ENCODE measurements at places on chromosomes 13 and 19. TPM values are rescaled to one million over a fixed set of nuclear protein-coding genes. Genes with fewer than 3 reads are reported as not detected.

DNA sequence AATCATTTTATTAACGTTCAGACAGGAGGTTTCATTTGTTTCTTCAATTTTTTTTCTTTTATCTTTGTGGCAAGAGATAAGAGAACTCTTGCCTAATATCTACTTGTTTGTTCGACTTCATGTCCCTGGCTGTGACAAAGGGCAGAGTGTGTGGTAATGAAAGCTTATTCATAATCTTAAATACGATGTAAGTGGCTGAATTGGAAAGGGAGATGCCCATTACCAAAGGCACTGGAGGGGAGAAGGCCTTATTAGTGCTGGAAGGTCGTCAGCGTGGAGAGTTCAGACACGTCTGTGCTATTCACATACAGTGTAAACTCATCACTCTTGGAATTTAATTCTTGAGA lies 54.0 kb downstream of the RFC3 start:
- no peak for DNase-seq

- DNase-seq: no peak
These were observed 60.9 kb downstream of the FRY start for GRCh38 chr13:32092496-32092895.

CPB2 gene
- not detected for total RNA-seq

PPM1N gene
- total RNA-seq: 0.87 TPM

- peak; percentile 34 for DNase-seq
These were observed 1.1 kb downstream of the PPP6R1 start for GRCh38 chr19:55257461-55258420.

METTL21C gene
- not detected for total RNA-seq

DNA sequence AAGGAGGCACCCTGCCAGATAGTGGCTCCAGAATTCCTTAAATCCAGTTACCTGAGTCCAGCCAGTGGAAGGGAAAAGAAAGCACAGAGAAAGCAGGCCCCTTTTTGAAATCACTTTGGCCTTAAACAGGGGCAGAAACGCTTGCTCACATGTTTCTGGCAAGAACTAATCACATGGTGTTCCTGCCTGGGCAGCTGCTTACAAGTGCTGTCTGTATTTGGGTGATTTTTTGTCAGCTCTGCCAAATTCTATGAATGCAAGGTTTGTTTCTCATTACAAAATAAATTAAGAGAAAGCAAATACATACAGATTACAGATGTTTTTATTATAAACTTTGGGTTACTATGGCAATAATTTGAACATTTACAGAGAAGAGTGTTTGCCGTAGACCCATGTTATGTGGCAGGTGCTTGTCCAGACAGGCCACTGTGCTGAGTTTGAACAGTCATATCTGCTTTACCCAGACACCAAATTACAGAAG lies 1237.8 kb downstream of the SLITRK5 start:
- no peak for DNase-seq

MYBPC2 gene
- total RNA-seq: 0.14 TPM

DNA sequence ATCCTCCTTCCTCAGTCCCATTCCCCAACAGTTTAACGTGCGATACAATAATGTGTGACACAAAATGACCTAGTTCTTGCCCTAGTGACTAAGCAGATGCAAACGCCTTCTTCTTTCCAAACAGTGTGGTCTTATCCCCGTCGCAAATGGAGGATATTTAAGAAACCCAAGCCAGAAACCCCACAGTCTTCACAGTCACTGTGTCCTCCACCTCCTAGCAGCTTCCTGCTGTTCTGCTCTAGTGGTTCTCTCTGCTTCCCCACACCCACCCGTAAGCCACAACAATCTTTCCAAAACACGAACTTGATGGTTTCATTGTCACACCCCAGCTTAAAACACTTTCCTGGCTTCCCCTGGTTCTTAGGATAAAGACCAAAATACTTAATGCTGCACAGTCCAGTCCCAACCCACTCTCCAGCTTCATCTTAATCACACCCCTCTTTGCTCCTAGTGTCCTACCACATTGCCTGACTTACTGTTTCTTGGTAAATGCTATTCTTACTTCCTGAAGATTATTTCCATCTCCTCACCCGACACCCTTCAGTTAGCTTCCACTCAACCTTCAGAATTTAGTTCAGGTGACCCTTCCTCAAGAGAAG lies 32.3 kb downstream of the ITM2B start:
- no peak for DNase-seq

TMEM91 gene
- total RNA-seq: 15.2 TPM

GRCh38 chr13:85243831-85244230 lies 555.4 kb downstream of the SLITRK6 start:
- no peak for DNase-seq

DNA sequence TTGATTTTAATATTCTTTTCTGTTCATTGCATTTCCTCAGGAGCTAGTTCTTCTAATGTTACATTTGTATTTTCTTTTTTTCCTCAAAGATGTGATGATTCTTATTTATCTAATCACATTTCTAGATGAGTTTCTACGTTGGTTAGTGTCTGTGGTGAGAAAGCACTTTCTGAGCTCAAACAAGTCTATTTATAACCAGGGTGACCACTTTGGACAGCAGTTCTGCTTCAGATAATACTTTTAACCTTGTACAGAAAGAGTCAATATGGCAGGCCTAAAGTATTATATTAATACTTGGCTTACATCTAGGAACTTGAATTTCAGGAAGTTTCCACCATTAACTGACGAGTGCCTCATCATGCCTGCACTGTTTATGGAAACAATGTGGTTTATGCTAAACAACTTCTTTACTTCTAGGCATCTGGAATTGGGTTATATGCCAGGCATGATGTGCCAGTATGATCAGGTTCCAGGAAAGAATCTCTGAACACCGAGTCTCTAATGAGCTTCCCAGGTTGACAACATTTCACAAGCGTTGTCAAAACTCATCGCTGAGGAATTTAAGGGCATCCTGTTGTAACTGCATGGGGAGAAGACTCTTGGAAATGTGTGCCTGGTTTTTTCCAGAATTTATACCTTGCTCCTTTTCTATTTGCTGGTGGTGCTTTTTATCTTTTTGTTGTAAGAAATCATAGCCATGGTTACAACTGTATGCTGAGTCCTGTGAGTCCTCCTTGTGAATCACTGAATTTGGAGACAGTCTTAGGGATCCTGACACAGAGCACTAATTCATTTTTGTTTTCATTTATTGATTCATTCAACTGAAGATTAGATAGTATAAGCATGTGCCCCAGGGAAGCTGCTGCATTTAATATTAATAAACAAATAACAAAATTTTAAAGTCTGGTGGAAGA lies 344.4 kb upstream of the PCDH9 start:
- DNase-seq: no peak

GRCh38 chr19:8257052-8257443 lies 47.9 kb downstream of the CERS4 start:
- DNase-seq: no peak

ARHGAP35 gene
- total RNA-seq: 56.5 TPM

DNA sequence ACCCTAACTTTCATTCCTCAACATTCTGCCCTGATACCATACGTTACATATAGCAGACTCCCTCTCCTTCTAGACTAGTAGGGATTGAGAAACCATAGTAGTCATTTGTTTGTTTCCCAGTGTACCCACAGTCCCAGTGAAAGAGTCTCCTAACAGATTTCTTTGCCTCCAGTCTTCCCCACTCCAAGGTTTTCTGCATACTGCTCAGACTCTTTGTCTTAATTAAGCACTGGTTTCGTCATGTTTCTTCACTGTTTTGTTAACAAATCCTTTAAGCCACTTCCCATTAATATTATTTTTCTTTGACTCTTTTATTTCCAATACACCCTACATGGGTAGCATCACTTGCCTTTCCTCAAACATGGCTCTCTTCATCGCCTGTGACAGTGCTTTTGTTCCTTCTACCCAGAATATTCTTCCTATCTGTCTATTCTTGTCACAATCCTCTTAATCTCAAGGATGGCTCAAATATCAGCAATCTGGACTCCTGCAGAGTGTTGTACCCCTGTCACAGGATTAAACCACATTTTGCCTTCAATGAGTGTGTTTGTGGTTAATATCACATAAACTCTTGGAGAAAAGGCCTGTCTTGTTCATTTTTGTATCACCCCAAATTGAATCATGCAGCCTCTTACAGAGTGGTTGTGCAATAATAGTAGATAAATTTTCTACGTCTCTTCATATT lies 92.7 kb upstream of the KLF12 start:
- DNase-seq: no peak

DNA sequence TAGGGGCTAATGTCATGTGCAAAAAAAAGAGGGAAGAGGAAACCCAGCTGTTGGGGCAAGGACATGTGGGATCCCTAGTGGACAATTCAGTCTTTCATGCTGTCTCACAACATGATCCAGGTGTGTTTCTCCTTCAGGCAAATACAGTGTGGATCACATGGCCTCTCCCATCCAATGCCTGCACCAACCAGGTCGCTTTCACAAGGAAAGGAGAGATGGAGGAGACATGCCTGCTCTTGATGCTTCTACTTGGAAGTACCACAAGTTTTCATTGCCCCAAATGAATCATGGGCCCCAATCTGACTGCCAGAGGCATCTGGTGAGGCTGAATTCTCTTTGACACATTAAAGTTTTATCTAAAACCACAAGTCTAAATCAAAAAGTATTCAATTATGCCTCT lies 82.1 kb downstream of the DLEU7 start:
- DNase-seq: no peak

MAP3K10 gene
- 11.0 TPM for total RNA-seq

GRCh38 chr13:39892721-39893685 lies 237.5 kb downstream of the COG6 start:
- no peak for DNase-seq

DNA sequence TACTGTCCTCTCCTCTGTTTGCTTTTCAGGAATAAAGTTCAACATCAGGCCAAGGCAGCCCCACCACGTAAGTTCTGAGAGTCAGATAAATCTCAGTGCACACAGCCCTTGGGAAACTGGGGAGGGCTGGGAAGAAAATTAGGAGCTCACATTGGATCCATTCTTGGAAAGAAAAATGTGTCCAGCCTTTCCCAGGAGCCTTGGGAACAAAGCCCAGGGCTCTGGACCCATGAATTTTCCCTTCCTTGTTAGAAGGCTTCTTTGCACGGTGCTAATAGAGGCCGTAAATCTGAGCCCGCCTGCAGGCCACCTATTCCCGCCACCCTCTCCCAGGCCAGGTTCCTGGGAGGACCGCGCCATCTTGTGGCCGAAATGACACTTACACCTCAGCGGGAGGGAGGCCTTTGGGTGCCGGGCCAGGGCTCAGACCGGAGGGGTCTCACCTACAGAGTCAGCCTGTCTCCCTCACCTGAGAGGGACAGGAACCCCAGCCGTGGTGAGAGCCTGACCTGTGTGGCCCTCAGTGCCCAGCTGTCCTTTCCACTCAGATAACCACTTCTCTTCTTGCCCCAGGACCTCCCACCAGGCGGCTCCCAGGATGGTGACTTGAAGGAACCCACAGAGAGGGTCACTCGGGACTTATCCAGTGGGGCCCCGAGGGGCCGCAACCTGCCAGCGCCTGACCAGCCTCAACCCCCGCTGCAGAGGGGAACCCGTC lies 25.1 kb upstream of the KCTD15 start:
- DNase-seq: peak; percentile 82

DNA sequence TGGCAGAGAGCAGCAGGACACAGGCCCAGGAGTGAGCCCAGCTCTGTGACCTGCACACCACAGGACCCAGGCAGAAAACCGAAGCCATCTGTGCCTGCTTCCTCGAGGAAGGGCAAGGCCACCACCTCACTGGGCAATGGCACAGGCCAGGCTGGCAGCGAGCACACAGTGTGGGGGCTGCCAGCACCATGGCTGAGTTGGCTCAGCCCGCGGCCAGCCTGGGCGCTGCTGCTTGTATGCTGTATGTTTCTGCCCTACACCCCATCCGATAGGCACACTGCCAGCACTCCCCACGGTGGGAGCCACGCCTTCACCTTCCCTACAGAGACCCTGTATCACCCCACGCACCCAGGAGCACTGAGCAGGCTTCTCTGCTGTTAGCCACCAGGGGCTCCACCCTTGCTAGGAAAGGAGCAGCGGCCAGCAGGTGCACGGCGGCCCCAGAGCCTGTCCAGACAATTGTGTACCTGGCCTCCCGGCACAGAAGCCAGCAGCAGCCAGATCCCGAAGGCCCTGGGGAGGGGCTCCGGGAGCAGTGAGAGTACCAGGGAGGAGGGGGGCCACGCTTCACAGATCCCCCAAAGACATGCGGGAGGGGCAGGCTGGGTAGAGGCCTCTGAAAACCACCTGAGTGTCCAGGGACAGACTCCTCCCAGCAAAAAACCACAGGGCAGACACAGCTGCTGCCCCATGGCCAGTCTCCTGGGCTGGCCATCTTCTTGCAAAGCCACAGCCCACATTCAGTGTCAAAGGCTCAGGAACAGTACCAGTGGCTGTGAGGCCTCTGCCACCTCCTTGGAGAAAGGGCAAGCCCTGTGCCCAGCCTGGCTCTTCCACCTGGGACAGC lies 56.1 kb downstream of the MLLT1 start:
- DNase-seq: no peak

DNA sequence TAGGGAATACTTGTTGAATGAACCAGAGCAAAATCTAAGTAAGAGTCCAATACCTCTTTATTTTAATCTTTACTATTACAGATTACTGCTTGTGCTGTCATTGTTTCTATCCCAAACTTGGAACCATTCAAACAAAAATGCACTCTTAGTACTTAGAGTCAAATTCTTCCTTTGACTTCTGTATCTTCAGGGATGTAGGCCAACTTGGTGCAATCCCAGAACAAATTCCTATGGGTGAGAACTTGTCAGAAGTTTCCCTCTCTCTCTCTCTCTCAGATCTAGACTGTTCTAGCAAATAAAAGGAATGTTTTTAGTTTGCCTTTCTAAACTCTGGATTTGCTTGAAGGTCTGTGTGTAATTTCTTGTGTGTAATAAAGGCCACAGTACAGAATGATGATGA lies 329.0 kb upstream of the TMTC4 start:
- DNase-seq: no peak

GRCh38 chr19:10852098-10852800 lies 4.0 kb downstream of the C19orf38 start:
- DNase-seq: no peak

DNA sequence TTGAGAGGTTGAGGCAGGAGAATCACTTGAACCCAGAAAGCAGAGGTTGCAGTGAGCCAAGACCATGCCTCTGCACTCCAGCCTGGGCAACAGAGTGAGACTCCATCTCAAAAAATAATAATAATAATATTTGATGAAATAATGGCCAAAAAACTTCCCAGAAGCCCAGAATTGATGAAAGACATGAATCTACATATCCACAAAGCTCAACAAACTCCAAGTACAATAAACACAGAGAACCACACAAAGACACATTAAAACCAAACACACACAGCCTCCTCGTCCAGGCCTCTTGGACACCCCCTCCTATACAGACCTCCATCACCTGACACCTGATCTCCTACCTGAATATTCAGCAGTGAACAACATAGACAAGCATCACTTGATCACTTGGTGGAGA lies 3.2 kb upstream of the SYDE1 start:
- no peak for DNase-seq

GRCh38 chr13:102233566-102234208 lies 168.2 kb downstream of the FGF14 start:
- DNase-seq: no peak

- no peak for DNase-seq
These were observed 346.6 kb downstream of the RFC3 start for GRCh38 chr13:34164582-34164981.

ZNF480 gene
- total RNA-seq: 12.8 TPM

DNA sequence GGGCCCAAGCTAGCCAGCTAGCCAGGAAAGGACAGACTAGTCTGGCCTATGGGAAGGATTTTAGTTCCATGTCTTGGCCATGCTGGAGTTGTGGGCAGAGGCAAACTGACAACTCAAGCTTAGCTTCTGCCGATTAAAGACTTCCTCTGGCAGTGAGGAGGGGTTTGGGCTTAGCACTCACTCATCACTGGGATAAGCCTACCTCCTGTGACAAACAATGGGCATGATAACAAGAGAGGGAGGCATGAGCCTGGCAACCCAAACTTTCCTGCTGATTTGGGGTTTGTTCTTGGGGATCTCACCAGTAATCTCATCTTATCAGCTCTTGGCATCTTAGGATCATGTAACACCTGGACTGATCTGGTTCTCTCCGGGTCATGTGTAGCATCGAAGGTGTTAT lies 83.6 kb downstream of the KL start:
- no peak for DNase-seq
